HFFc6 (cell line): ENCODE measurements at places on chromosomes 6 and 20. TPM values are rescaled to one million over a fixed set of nuclear protein-coding genes. Genes with fewer than 3 reads are reported as not detected.

FAM209B gene
- total RNA-seq, result not detected in 3 replicates

GRCh38 chr20:17806107-17806506 lies 106.3 kb downstream of the BANF2 start:
- DNase-seq, result no peak

DNA sequence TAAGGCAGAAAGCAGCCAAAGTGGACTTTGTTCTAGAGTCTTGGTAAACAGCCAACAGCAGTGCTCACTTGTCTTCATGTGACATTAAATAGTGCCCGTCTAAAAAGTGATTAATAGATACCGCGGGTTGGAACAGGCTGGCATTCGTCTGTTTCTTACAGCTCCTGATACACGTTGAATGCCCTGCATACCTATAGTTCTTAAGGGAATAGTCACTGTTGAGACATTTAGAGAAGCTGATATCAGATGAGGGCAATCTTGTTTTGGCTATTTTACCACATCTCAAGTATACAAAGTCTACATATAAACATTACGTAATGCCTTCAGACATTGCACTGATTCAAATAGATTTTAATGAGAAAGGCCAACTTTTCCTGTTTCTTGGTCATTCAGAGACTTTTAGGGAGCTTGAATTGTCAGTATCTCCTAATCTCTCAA lies 374.9 kb upstream of the FLRT3 start:
- no peak for DNase-seq

GRCh38 chr6:155936127-155936526 lies 480.5 kb upstream of the NOX3 start:
- DNase-seq, result no peak

GRCh38 chr6:41770381-41771057 lies 9.2 kb downstream of the FRS3 start:
- no peak for DNase-seq

- peak; percentile 91 for DNase-seq
These were observed 38.0 kb upstream of the TOP1 start for GRCh38 chr20:40990542-40991120.

APCDD1L gene
- total RNA-seq, result 14.3 to 37.7 TPM (median 22.0 TPM) in 3 replicates

DNA sequence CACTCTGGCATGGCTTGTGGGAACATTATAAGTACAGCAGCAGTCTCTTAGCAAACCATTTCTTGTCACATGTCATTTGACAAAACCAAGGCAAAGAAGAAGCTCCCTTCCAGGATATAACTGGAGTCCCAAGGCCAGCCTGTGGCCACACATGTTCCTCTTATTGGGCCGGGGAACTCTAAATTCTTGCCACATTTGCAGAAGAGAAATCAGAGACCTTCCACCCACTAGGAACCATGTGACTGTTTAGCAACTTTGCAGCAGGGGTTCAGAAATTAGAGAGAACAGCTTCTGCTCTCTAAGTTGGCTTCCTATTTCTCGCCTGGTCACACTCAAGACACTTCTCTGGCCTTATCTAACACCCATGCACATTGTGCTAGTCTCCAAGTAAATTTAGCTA lies 20.4 kb upstream of the MEP1A start:
- DNase-seq, result no peak

TSPYL4 gene
- 39.7 to 49.2 TPM (median 41.7 TPM) in 3 replicates for total RNA-seq

- no peak for DNase-seq
These were observed 41.3 kb upstream of the B3GAT2 start for GRCh38 chr6:70998148-70998547.

TRAPPC3L gene
- 0.20 and 0.23 TPM in 2 replicates for total RNA-seq

- no peak for DNase-seq
These were observed 42.5 kb downstream of the SPDEF start for GRCh38 chr6:34513646-34514045.

DNA sequence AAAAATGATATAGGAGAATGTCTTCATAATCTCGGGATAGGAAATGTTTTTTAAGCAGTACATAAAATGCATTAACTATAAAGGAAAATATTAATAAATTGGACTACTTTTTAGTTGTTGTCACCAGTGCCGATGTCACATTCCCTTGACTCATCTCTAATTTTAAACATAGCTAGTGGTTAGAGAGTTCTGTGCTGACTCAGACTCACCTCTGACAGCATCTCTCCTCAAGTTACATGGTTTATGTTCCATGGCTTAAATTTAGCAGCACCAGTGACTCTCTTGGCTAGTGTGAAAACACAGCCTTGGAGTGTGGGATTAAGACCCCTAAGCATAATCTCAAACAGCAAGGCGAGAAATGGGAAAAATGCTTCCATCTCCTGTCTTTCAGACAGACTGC lies 311.8 kb upstream of the MMS22L start:
- DNase-seq, result peak; percentile 15

SLC17A4 gene
- not detected in 3 replicates for total RNA-seq

GRCh38 chr6:24026050-24026449 lies 100.0 kb upstream of the NRSN1 start:
- no peak for DNase-seq

LRRC1 gene
- total RNA-seq, result 8.2 to 11.1 TPM (median 9.4 TPM) in 3 replicates

DNA sequence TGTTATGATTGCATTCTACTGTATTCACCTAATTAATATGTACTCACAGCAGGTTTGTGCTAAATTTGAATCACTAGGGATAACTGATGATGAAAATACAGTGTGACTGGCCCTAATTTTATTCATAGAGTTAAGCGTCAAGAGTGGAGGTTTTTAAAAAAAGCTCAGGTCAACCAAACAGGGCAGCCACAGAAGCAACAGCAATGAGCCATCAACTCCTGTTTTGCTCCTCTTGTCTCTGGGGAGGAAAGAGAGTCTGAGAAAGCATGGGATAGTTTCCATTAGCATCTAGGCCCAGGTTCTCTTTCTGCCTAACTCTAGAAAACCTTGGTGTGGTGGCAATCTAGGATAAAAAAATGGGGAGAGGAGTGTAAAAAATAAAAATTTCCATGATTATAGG lies 122.1 kb downstream of the OGFRL1 start:
- DNase-seq, result no peak

PRL gene
- total RNA-seq, result not detected in 3 replicates

GRCh38 chr6:135088818-135089809 lies 34.5 kb upstream of the HBS1L start:
- peak; percentile 33 for DNase-seq

- DNase-seq, result no peak
These were observed 983 bp downstream of the RBBP9 start for GRCh38 chr20:18496042-18496441.

CDSN gene
- total RNA-seq, result not detected in 2 replicates

MEP1A gene
- not detected in 3 replicates for total RNA-seq

DNA sequence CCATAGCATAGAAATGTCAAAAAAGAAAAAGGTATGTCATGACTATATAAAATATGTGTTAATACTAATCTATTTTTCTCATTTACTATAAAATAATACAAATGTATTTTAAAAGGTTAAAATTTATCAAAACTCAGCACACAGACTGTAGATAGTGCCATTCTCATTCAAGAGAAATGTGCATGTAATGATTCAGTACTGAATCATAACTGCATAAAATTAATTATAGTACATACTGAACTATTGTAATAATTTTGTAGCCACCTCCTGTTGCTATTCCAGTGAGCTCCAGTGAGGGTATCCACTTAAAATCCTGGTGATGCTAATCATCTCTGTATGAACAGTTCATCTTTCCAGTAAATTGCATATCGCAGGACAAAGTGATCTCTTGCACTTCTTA lies 82.8 kb downstream of the HMGCLL1 start:
- no peak for DNase-seq

- no peak for DNase-seq
These were observed 8.8 kb downstream of the POFUT1 start for GRCh38 chr20:32216179-32217142.

GRCh38 chr6:144055121-144055931 lies 40.0 kb downstream of the SF3B5 start:
- no peak for DNase-seq

GRCh38 chr6:135504734-135505133 lies 7.2 kb upstream of the AHI1 start:
- no peak for DNase-seq

- no peak for DNase-seq
These were observed 228.0 kb upstream of the PLN start for GRCh38 chr6:118319894-118320649.

GRCh38 chr6:4637691-4638433 lies 138.3 kb upstream of the CDYL start:
- DNase-seq, result peak; percentile 86

DNA sequence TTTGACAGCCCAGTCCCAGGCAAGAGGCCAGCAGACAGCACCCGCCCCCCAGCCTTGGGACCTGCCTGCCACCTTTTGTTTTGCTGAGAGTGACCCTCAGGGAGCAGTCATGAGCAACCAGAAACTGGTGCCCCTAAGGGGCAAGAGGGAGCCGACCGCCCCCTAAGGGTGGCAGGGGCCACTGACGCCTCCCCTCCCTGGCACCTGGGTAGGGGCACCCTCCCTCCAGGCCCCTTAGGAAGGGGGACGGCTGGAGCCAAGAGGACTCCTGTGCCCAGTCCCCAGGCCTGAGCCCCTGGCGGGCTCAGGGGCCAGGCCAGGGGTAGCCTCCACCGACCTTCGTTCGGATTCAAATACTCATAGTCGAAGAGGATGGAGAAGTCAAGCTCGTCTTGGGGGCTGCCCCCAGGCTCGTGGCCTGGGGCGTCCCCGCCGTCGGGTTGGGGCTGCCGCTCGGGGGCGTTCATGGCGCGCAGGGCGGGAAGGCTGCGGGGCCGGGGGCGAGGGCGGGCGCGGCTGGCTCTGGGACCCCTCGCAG lies 417 bp downstream of the NFATC2 start:
- DNase-seq, result no peak

ARG1 gene
- not detected in 3 replicates for total RNA-seq

- no peak for DNase-seq
These were observed 12.0 kb upstream of the SLC17A5 start for GRCh38 chr6:73665686-73666319.

DNA sequence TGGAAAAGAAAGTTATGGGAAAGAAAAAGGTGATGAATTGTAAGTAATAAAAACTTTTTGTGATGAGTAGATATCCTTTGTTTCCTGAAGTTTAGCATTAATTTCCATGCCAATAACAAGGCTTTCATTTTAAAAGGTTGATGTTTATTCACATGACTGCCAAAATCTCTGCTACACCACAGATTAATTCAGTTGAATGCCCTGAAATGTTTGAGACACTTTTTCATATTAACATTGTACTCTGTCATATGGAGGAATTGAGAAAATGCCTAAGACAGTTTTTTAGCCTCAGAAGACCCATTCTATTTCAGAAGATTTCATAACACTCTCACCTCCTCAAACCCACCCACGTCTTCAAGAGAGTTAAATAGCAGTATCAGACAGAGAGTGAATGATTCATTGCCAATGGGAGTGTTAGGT lies 115.5 kb downstream of the ADGRG6 start:
- no peak for DNase-seq

DST gene
- total RNA-seq, result 249 to 348 TPM (median 303 TPM) in 3 replicates

DNA sequence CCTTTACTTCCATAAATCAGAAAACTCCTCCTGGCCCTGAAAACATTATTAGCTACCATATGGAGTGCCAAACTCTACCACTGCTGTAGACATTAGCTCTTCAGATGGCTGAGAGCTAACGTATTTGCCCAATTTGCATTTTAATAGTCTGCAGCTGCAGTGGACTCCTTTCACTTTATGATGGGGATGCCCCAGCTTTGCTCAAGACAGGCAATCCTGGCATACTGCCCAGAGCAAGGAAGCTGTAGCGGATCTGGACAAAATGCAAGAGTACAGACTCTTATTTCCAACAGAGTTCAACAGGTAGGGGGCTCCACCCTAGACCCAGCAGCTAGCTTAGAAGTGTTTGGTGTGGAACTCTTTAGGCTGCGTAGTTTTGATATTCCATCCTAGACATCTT lies 246.7 kb downstream of the FOXC1 start:
- peak; percentile 19 for DNase-seq

DNA sequence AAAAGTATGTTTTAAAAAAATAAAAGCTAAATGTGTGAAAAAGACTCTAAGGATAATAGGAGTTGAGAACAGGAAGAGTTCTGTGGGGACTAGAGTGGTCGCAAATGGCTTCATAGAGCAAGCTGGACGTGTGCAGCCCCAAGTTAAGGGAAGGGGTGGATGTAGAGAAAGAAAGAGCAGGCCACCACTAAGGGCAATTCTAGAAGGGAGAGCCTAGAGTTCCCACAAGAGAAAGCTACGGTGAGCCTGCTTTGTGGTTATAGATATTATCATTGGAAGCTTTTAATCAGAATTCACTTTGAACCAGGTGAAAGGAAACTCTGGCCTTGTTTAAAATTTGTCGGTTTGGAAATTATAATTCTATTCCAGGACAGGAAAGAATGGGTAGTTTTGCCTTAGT lies 101.6 kb downstream of the HIVEP2 start:
- no peak for DNase-seq

- no peak for DNase-seq
These were observed 120.7 kb downstream of the DST start for GRCh38 chr6:56521976-56522375.
